H4 (cell line): ENCODE measurements at places on chromosomes 1 and 21. TPM values are rescaled to one million over a fixed set of nuclear protein-coding genes. Genes with fewer than 3 reads are reported as not detected.

NHLH1 gene
- 0.04 TPM in 1 of 2 replicates, not detected in the other for total RNA-seq

SPATA45 gene
- 0.75 TPM in 1 of 2 replicates, not detected in the other for total RNA-seq

EPHA8 gene
- 0.31 and 1.6 TPM in 2 replicates for total RNA-seq

DNA sequence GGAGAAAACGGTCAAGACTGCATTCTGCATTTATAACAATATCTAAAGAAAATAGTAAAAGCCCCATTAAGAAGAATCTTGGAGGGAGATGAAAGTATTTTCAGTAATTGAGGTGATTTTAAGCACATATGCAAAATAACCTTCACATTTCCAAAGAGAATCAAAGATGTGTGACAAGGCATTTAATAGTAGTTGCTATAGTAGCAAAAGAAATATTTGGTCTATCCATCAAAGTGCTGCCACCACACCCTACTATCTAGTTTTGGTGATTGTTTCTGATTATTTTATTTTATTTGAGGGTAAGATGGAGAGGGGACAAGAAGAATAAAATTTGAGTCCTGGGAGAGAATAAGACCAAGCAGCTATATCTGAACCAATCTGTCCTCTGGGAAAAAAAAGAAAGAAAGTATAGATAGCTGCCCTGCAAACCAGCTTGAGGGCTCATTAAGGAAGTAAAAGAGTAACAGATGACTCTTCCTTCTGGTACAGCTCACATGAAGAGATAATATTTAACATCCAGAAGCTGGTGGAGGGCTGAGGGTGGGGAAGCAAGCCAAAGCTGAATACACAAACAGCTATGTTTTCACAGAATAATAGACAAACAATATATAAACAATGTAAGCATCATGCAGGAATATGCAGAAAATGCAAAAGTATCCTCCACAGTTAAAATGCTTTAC lies 47.2 kb upstream of the RASAL2 start:
- DNase-seq: no peak

ASCL5 gene
- total RNA-seq: not detected in 2 replicates

DNA sequence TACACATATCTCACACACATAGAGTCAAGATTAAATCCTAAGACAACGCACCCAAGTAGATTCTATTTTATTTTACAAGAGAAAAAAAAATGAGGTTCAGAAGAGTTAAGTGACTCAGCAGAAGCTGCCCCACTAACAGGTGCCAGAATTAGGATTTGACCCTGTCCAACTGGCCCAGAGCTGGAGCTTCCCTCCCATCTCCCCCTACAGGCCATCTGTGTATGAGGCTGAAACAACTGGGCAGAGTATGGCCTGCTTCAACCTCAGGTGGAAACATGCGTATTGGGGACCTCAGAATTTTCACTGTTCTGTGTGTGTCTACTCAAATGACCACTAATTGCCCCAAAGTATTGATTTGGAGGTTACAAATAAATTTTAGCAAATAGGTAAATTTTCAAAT lies 29.9 kb downstream of the PSMG1 start:
- DNase-seq: peak; percentile 34

GRCh38 chr1:210291786-210292230 lies 36.9 kb upstream of the HHAT start:
- no peak for DNase-seq

DNA sequence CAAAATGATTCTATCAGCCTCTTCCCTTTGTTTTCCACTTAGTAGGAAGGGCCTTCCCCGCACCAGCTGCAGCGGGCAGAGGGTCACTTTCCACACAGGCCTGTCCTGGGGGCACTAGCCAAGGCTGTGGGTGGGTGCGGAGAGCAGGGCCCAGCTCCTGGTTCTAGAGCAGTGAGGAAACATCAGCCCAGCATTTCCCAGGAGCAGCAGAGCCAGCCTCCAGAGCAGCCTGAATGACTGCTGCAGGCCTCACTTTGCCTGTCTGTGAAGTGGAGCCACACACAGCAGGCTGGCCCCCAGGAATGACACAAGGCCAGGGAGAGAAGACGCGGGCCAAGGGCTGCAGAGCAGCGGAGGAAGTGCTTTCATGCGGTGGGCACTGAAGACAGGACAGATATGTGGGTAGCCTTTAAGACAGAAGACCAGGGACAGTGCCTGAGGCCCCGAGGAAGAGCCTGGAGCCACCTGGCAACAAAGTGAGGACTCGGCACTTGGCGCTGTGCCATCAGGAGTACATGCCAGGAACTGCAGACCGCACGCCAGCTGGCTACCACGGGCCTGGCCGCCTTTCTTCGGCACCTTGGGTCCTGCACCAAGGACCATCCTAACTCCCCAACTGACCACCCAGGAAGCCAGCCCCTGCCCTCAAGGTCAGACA lies 42.0 kb downstream of the ACOT7 start:
- DNase-seq: no peak

DNA sequence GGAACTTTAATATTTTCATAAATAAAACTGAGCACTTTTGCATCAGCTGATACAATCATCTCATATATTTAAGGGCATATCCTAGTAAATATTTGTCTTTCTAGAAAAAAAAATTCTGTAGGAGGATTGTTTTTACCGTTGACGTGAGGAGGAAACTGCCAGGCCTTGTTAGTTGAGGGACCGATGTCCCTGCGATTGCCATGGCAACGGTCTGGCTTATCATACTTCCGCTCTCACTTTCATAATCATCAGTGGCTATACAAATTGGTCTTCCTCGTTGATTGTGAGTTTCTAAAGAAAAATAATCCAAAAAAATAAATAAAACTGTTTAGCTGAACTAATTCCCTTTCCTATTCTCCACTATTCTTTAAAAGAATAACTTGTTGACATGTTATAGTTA lies 69.3 kb upstream of the ANGPTL3 start:
- DNase-seq: no peak

DNA sequence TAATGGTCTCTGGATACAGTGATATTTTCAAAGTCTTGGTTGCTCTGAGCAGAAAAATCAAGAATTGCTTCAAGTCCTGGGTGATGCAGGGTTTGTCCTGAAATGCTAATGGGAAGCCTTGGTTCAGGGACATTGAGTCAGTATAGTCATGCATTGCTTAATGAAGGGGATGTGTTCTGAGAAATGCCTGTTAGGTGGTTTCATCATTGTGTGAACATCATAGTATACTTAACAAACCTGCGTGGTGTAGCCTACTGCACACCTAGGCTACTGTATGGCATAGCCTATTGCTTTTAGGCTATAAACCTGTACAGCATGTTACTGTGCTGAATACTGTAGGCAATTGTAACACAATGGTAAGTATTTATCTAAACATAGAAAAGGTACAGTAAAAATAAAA lies 36.4 kb downstream of the TBCE start:
- no peak for DNase-seq

EPHA2 gene
- total RNA-seq: 10.1 and 14.2 TPM in 2 replicates

DNA sequence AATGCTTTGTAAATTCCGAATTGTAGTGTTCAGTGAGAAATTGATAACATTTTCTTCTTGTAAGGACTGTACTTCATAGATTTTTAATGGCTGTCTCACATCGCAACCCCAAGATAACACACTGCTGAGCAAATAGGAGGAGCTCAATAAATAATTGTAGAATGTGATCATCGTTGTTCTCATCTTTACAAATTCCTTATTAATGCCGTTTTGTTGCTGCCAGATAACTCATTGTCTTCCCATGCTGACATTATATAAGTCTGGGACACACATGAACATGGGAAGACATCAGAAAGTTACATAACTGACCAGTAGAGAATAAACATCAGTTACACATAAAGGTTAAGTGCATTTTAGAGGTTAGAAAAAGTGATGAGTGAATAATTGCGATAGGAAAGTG lies 46.4 kb upstream of the TSPAN2 start:
- no peak for DNase-seq

DNA sequence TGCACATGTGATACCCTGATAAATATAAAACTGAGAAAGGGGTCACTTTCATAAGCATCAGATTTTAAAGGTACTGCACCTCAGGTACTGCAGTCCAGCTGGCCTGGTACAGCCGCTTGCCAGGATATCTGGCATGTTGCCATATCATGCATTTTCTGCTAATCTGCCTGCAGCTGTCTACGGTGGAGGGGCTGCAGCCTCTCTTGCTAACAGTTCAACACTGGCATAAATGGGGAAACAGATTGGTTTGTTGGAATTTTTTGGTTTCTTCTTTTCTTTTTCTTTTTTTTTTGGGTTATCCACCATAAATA lies 71.5 kb downstream of the MIS18A start:
- DNase-seq: no peak

DNA sequence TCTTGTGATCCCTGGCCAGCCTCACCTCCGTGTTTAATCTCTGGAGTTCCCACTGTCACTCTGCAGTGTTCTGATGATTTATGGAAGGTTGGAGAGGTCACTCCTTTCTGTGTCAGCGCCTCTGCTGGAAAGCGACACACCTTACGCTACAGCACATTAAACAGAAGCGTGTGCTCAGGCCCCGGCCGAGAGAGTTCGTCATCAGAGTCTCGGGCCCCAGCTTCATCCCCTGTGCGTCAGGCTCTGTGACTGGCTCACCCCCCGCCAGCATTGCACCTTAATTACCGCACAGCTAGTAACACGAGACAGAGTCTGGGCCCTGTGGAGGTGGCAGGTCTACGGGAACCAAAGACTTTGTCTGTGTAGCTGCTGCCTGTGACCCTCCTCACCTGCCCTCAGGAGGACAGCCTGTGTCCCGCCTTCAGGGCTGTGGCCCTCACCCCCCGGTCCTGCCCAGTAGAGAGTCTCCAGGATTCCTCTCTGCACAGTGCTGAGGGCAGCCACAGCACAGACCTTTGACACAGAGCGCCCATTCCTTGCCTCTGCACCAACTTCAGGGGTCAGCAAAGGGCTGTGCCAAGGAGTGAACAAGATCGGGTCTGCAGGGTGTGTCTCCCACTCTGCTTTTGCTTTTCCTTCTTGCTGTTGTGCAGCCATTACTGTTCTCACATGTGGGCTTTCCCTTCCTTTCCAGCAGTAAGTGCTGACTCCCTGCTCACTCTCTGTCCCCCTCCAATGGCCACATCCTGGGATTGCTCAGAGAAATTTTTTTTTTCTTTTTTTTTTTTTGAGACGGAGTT lies 157.6 kb downstream of the PGBD5 start:
- peak; percentile 75 for DNase-seq

PCSK9 gene
- total RNA-seq: 0.04 TPM in 1 of 2 replicates, not detected in the other

- no peak for DNase-seq
Observed at GRCh38 chr1:108716437-108717230, 3.9 kb downstream of the FNDC7 start.

GRCh38 chr1:183506561-183506960 lies 34.3 kb downstream of the SMG7 start:
- no peak for DNase-seq

DNA sequence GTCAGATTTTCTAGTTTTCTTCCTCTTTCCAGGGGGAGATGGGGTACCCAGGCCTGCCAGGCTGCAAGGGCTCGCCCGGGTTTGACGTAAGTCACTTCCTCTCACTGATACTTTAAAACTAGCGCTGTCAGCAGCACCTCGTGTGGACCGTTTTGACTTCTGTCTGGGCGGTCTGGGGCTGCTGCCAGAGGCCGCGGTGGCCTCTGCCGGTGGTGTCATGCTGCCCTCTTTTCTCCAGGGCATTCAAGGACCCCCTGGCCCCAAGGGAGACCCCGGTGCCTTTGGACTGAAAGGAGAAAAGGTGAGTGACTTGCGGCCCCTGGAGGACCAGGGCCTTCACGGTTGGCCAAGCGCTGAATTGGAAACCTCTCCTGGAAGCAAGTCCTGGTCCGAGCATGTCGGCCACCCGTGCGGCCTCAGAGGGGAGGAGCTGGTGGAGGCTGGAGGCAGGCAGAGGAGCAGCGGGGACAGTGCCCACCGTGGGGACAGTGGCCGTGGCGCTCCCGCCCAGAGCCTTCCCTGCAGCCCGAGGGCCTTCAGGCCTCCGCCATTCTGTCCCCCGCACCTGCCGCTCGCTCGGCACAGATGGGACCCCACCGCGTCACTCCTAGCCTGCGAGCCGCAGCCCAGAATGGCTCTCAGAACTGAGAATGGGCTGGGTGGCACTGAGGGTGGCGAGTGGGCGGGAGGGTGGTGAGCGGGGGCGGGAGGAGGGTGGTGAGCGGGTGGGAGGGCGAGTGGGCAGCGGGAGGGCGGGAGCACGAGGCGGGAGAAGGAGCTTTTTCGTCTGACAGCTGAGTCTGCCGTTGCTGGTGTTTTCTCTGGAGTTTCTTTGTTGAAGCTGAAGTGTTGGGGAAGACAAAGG lies 9.4 kb downstream of the COL6A1 start:
- DNase-seq: no peak

- no peak for DNase-seq
Observed at GRCh38 chr1:78432016-78432415, 58.8 kb upstream of the PTGFR start.

PPCS gene
- total RNA-seq: 82.5 and 84.8 TPM in 2 replicates

CD1D gene
- total RNA-seq: 0.64 and 2.0 TPM in 2 replicates

DNA sequence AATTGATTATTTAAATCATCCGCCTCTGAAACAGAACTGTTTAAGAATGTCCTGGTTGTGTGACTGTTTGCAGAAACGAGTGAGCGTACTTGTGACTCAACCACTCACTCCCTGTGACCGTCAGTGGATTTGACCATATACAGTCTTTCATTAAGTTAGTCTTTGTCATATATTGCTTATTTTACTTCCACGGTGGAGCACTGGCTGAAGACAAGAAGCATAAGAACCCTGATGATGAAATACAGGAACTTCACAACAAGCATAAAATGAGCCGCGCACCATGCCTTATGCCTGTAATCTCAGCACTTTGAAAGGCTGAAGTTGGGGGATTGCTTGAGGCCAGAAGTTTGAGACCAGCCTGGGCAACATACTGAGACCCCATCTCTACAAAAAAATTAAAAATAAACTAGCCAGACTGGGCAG lies 194.0 kb downstream of the TOMM20 start:
- peak; percentile 29 for DNase-seq

DNA sequence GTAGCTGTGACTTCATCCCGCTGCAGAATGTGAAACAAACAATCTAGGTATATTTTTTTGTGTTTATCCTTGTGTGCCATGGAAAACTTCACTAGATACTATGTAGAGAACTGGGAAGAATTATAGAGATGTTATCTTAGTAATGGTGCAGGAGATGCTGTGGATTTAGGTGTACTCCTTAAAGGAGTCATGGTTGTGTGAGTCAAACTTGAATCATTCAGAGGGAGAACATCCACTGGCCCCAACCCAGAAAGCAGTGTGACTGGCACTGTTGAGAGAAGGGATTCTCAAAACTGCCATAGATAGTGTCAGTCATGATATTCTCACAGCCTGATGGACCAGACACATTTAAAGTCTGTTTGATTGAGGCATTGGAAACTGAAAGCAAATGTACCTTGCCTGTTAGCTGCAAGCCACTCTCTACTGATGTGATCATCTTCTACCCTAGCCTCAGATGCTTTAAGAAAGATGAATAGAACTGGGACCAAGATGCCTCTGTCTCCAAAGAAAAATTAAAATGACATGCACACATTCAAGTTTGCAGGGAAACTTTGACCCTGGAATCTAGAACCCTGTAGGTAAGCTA lies 754.6 kb downstream of the MRPL39 start:
- DNase-seq: no peak

GRCh38 chr1:212457740-212458338 lies 25.1 kb downstream of the NENF start:
- peak; percentile 33 for DNase-seq

- no peak for DNase-seq
Observed at GRCh38 chr1:11668516-11668915, 4.5 kb downstream of the FBXO6 start.

- no peak for DNase-seq
Observed at GRCh38 chr1:31583995-31584868, 7.9 kb downstream of the TINAGL1 start.

PTGS2 gene
- total RNA-seq: 17.0 and 22.1 TPM in 2 replicates
